ENCODE measurements at places on chromosomes 12 and 14.

GRCh38 chr14:21257394-21257909, 11.8 kb downstream of the HNRNPC start:
- DNase-seq = no peak

GRCh38 chr12:104863296-104863948, 94.7 kb downstream of the SLC41A2 start:
- DNase-seq = no peak

GRCh38 chr12:57518920-57519795, 1.2 kb downstream of the DDIT3 start:
- DNase-seq = peak; percentile 43

GRCh38 chr14:55101698-55102097, 27.4 kb upstream of the LGALS3 start:
- DNase-seq = no peak

GRCh38 chr12:123118497-123118896, 32.4 kb downstream of the PITPNM2 start:
- no peak for DNase-seq

All from RKO (cell line).